ENCODE measurements at places on chromosomes 6 and 20. TPM values are rescaled to one million over a fixed set of nuclear protein-coding genes. Genes with fewer than 3 reads are reported as not detected.
A peak's percentile ranks its signal among the peaks of the same experiment; 100 is the strongest.

The UST gene
- total RNA-seq, result 4.9 TPM

The RNGTT gene
- 22.0 TPM for total RNA-seq

The CYP39A1 gene
- total RNA-seq, result not detected

DNA sequence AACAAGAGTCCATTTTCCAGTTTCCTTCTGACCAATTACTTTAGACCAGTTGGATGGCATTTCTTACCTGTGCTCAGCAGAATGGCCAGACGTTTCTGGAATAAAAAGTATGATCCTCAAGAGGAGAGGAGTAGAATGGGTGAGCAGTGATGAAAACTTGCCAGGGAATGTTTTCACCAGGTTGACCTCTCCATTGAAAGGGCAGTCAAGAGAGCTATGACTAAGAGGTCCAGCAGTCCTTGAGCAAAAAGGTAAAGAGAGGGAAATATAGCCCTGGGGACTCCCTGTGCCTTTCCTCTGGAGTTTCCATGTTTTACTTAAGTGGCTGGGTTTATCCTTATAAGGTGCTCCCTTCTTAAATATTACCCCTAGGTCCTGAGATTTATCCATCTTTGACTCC is 210.9 kb downstream of the TBX18 start:
- H3K4me1 ChIP-seq, result no peaks in the 10 kb centered on the region
- DNase-seq, result no peak
- H3K4me3 ChIP-seq, result no peak overlapping the region
- no peaks in the 10 kb centered on the region for H3K36me3 ChIP-seq

DNA sequence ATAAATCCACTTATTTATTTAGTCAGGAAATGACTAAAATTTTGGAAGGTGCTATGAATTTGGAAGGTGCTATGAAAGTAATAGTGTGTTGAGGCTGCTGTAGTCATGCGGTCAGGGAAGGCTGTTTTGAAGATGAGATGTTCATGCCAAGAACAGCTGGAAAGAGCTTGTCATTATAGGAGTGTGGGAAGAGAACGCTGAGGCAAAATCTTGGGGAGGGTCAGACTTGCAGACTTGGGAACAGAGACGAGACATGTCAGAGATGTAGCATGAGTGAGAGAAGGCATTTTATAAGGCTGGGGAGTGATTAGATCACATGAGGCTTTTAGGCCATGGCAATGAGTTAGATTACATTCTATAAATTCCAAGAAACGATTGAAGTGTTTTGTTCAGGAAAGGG is 124.0 kb upstream of the B3GAT2 start:
- peaks cover 2% of the 10 kb centered on the region for H3K4me1 ChIP-seq
- H3K4me3 ChIP-seq, result no peak overlapping the region
- H3K27ac ChIP-seq, result no peak overlapping the region
- H3K27me3 ChIP-seq, result peaks cover 3% of the 10 kb centered on the region
- DNase-seq, result no peak

- peaks cover 13% of the 10 kb centered on the region for H3K36me3 ChIP-seq
- H3K27me3 ChIP-seq, result no peaks in the 10 kb centered on the region
- no peak overlapping the region for H3K27ac ChIP-seq
- H3K4me3 ChIP-seq, result no peak overlapping the region
- no peak for DNase-seq
Measured at GRCh38 chr6:53297004-53297403, 51.7 kb downstream of the ELOVL5 start.

DNA sequence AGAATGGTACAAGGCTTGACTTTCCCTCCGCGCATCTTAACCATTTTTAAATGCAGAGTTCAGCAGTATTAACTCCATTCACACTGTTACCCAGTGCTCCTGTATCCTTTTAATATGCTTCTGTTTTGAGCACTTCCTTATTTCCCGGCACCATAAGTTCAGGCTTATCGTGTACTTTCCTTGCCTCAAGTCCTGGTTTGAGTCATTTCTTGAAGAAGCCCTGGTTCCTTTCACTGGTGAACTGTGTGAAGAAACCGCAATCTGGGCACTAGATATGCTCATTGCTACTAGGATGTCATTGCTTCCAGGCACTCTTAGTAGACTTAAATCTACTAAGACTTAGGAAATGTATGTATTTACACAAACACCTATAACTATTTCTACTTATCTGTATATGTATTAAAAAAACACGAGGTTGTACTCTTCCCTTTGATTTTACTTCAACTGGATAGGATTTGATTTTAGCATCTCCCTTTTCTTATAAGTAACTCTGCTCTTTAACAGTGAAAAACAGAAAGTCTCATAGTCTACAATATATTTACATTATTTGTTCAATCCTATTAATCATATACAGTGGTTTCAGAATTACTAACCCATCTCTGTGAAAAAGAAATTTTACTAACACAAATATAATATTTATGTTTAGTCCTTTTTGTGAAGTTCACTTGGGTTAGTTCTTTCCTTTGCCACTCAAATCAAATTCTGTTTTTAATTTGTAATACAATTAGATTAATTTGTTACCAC is 135.5 kb downstream of the CDKAL1 start:
- H3K36me3 ChIP-seq, result peaks cover 8% of the 10 kb centered on the region
- no peak overlapping the region for H3K27ac ChIP-seq
- no peak for DNase-seq
- peaks cover 15% of the 10 kb centered on the region for H3K4me1 ChIP-seq
- no peak overlapping the region for H3K4me3 ChIP-seq

GRCh38 chr6:2448826-2449571 is 203.6 kb upstream of the GMDS start:
- DNase-seq, result peak; percentile 34
- peaks cover 3% of the 10 kb centered on the region for H3K4me1 ChIP-seq
- no peak overlapping the region for H3K27ac ChIP-seq
- peak overlapping the region; percentile 14 for H3K4me3 ChIP-seq
- H3K36me3 ChIP-seq, result no peaks in the 10 kb centered on the region
- peaks cover 3% of the 10 kb centered on the region for H3K27me3 ChIP-seq

DNA sequence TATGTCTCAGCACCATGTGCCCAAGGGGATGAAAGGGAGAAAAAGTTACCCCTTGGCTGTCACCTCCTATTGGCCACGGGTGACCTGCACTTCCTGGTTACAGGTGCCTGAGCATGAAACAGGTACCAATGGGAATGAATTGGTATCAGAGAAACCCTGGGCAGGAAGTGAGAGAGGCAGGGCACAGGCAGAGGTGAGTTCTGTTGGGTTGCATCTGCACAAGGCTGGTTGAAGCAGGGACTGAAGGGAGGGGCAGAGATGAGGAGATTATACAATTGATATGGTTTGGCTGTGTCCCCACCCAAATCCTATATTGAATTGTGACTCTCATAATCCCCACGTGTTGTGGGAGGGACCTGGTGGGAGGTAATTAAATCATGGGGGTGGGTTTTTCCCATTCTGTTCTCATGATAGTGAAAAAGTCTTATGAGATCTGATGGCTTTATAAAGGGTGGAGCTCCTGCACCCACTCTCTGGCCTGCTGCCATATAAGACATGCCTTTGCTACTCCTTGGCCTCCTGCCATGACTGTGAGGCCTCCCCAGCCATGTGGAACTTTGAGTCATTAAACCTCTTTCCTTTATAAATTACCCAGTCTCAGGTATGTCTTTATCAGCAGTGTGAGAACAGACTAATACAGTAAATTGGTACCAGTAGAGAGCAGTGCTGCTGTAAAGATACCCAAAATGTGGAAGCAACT is 291.8 kb downstream of the LRFN2 start:
- H3K27me3 ChIP-seq, result peaks cover 18% of the 10 kb centered on the region
- DNase-seq, result no peak
- no peaks in the 10 kb centered on the region for H3K4me1 ChIP-seq
- no peak overlapping the region for H3K27ac ChIP-seq

- H3K4me1 ChIP-seq, result no peaks in the 10 kb centered on the region
- H3K27me3 ChIP-seq, result peaks cover 7% of the 10 kb centered on the region
- no peaks in the 10 kb centered on the region for H3K36me3 ChIP-seq
- H3K4me3 ChIP-seq, result no peak overlapping the region
Measured at GRCh38 chr20:63399596-63400375, 38.6 kb upstream of the CHRNA4 start.

DNA sequence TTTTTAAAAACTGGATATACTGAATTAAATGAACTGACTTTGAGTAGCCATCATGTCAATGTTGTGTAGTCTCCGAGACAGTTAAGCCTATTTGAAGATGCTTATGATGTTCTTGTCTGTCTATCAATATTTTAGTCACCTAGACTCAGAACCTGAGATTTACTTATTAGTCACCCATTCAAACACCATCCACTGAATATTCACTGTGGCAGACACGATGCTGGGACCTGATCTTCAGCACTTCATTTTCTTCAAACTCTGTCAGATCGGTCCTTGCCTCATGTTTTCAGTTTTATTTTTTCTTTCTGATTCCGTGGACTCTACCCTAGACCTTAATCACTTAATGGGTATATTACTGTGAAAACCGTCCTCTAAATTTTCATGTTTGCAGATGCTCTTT is 123.7 kb upstream of the MCHR2 start:
- H3K4me3 ChIP-seq, result no peak overlapping the region
- H3K4me1 ChIP-seq, result peaks cover 4% of the 10 kb centered on the region
- H3K27ac ChIP-seq, result no peak overlapping the region
- no peak for DNase-seq
- no peaks in the 10 kb centered on the region for H3K36me3 ChIP-seq

DNA sequence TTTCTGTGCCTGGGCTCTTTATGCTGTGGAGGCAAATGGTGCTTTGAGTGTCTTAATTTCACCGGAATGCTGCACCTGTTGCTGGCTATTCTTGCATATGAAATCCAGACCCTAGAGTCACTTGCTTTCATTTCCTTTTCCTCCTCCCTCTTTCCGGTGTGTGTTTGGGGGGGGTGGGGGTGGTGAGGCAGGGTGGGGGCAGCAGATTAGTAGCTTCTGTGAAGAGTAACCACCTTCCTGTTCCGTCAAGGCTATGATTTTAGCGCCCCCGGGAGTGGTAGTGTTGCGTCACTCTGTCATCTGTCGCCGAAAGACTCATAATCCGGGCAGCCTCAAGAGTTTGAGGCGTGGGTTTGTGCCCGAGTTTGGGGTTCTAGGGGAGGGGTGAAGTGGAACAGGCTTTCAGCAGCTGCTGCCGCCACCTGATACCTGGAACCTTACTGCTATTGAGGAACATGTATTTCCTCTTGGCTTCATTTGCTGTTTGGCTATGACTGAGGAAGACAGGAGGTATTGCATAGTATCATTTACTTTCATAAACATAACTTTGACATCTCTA is 49.1 kb downstream of the UTRN start:
- DNase-seq, result peak; percentile 84
- peak overlapping the region; percentile 67 for H3K27ac ChIP-seq
- H3K27me3 ChIP-seq, result no peaks in the 10 kb centered on the region
- H3K4me3 ChIP-seq, result peak overlapping the region; percentile 67
- no peaks in the 10 kb centered on the region for H3K36me3 ChIP-seq

- peaks cover 21% of the 10 kb centered on the region for H3K4me1 ChIP-seq
- DNase-seq, result no peak
- H3K27ac ChIP-seq, result peak overlapping the region; percentile 86
- peak overlapping the region; percentile 97 for H3K4me3 ChIP-seq
- no peaks in the 10 kb centered on the region for H3K27me3 ChIP-seq
Measured at GRCh38 chr6:78867020-78867369, 356 bp upstream of the IRAK1BP1 start.

GRCh38 chr6:53301801-53302537 is 46.8 kb downstream of the ELOVL5 start:
- peak overlapping the region; percentile 45 for H3K4me3 ChIP-seq
- DNase-seq, result no peak
- peaks cover 4% of the 10 kb centered on the region for H3K36me3 ChIP-seq
- H3K27me3 ChIP-seq, result no peaks in the 10 kb centered on the region
- peak overlapping the region; percentile 90 for H3K27ac ChIP-seq

- no peak overlapping the region for H3K27ac ChIP-seq
- H3K27me3 ChIP-seq, result peaks cover 8% of the 10 kb centered on the region
Measured at GRCh38 chr20:38269040-38269439, 8.5 kb upstream of the KIAA1755 start.

DNA sequence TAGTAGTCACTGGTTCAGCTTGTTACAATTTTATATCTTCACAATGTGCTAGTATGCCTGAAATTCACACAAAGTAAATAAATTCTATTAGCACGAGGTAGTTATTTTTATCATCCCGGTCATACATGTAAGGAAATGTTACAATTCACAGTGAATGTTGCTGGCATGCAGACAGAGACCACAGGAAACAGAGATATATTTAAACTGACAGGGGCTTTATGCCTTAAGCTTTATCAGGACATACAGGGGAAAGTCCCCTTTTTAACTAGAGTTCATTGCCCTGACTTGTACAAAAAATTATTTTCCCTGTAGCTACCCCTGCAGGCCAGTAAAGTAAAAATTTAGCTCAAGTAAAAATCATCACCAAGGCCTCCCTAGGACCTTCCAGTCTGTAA is 712.0 kb upstream of the NRSN1 start:
- H3K27ac ChIP-seq, result no peak overlapping the region
- H3K4me1 ChIP-seq, result no peaks in the 10 kb centered on the region
- H3K27me3 ChIP-seq, result no peaks in the 10 kb centered on the region

DNA sequence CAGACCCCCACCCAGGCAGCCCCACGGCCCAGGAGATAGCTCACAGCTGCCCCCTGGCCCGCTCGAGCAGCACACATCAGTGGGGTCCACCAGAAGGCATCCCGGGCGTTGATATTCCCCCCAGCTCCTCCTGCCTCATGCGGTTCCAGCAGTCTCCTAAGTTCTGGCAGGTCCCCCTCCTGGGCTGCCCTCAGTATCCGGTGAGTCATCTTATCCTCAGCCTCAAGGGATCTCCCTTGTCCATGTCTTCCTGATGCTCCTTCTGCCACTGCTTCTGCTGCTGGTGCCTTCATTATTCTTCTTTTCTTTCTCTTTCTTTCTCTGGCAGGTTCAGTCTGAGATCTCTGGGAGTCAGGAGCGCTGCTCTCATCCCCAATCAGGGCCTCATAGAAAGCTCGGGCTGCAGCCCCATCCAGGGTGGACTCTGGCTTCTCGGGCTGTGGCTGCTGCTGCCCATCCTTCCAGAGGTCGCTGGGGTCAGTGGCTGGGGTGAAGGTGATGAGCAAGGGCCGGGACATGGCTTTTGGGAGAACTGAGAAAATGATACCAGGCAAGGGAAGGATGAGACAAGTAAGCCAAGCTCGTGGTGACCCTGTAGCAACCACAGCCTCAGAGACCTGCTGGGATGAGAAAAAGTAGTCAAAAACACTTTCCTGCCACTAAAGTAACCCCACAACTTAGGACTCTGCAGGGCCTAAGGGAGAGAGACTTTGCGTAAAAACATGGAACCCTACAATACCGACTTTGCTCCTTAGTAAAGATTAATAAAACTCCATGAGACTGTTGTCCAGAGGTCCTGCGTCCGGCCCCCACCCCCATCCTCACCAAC is 622 bp downstream of the GPANK1 start:
- H3K27me3 ChIP-seq, result no peaks in the 10 kb centered on the region
- H3K4me3 ChIP-seq, result peak overlapping the region; percentile 88
- peaks cover 69% of the 10 kb centered on the region for H3K4me1 ChIP-seq
- peak; percentile 38 for DNase-seq
- H3K36me3 ChIP-seq, result peaks cover 63% of the 10 kb centered on the region
- H3K27ac ChIP-seq, result peak overlapping the region; percentile 95

- H3K4me1 ChIP-seq, result no peaks in the 10 kb centered on the region
- H3K27ac ChIP-seq, result no peak overlapping the region
- H3K27me3 ChIP-seq, result peaks cover 12% of the 10 kb centered on the region
- H3K36me3 ChIP-seq, result no peaks in the 10 kb centered on the region
- no peak for DNase-seq
Measured at GRCh38 chr20:46774943-46775560, 65.6 kb downstream of the SLC2A10 start.
